ENCODE measurements at places on chromosomes 3 and 15.

DNA sequence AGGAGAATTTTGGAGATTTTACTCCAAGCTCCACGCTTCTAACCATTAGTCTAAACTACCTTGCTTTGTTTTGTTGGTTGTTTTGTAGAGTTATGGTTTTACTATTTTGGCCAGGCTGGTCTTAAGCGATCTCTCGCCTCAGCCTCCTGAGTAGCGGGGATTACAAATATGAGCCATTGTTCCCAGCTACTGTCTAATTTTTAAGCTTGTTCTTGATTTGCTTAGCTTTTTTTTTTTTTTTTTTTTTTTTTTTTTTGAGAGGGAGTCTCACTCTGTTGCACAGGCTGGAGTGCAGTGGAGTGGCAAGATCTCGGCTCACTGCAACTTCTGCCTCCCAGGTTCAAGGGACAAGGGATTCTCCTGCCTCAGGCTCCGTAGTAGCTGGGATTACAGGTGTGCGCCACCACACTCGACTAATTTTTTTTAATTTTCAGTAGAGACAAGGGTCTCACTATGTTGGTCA lies 28.5 kb downstream of the EFCAB12 start:
- DNase-seq: no peak

DNA sequence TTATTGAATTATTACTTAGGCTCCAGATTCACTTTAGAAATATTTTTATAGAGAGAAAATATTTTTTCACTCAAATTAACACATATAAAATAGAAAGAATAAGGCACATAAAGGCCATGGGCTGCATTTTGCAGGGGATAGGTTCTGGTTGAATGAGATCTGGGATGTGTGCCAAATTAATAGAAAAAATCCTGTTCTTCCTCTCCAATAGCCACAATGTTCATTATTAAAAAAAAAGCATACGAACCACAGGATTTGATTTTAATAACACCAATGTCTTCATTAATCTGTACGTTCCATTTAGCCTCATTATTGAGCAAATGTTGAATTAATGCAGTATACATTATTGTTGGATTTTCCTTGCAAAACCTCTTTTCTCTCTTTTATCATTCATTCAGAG lies 622.8 kb upstream of the AGTR1 start:
- no peak for DNase-seq

- no peak for DNase-seq
Measured at GRCh38 chr3:183819831-183820230, 5.5 kb downstream of the MAP6D1 start.

DNA sequence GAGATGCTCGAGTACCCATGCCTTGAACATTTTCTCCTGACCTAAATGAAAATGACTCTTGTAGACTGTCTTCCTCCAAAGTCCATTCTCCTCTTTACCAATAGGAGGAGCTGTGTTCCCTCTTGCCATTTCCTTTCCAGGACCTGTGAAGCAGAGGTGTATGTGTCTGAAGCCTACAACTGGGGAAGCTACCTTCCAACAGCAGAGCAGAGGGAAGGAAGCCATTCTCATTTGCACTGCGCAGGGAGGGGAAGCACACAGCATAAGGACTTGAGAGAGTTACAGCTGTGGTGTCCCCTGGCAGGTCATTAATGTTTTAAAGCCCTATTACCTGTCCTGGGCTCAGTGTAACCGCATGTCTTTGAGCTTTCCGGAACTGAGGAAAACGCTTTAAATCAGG lies 38.7 kb downstream of the HSPBAP1 start:
- no peak for DNase-seq

DNA sequence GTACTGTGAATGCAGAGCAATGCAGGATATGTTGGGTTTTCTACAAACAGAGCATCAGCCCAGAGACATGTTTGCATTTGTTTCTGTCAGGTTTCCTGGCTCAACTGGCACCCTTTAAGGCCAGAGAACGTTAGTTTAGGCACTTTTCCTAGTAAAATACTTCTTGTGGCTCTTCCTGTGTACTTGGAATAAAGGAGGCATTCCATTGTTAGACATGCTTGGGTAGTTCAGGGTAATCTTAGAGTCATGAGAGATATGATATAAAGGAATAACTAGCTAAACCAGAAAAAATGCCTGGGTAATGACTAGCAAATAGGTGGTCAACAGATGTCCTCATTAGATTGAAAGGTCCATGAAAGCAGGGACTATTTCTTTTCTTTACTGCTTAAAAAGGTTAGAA lies 60.4 kb upstream of the RBM5 start:
- DNase-seq: no peak

- no peak for DNase-seq
Measured at GRCh38 chr3:74897006-74897405, 282.5 kb upstream of the CNTN3 start.

DNA sequence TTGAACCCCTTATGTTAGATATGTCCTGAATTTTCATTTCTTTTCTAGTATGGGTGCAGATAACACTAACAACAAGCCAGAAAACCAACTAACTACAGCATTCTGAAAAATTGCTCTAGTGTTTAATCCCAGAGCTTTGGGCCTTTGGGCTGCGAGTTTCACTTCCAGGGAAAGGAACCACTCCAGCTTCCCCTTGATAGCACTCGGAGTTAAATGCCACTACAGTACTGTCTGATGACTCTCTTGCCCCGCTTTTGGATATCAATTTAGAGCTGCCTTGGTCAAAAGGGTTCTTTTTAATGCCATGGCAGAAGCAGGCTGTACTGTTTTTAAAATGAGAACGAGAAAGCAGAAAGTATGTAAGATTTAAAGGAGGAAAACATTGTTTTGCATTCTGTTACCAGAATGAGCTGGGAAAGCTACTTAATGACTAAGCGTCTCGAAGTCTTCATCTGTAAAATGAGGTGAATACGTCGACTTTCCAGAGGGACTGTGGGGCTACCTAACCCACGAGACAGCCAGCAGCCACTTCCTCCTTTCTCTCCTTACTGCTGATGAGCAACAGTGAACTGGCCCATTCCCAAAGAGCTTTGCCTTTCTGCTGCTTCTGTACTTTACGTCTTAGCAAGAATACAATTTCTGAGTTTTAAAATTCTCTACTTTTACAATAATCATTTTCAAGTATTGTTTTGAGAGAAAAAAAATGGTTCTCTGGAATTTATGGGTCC lies 299.3 kb upstream of the LYSMD4 start:
- no peak for DNase-seq

DNA sequence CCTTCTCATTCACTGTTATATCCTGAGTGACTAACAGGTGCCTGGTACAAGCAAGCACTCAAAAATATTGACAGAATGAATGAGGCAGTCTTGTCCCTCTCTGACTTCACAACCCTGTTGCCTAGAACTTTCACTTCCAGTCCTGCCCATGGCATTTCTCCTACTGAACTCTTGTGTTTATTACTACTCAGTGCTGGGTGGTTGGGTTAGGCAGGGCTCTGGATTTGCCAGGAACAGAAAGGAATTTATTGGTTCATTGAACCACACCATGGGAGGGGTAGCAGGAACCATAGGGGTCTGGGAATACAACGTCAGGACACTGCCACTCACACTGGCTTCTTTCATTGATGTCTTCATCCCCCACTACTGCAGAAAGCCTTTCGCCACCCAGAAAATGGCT lies 41.9 kb upstream of the SEMA4B start:
- no peak for DNase-seq

DNA sequence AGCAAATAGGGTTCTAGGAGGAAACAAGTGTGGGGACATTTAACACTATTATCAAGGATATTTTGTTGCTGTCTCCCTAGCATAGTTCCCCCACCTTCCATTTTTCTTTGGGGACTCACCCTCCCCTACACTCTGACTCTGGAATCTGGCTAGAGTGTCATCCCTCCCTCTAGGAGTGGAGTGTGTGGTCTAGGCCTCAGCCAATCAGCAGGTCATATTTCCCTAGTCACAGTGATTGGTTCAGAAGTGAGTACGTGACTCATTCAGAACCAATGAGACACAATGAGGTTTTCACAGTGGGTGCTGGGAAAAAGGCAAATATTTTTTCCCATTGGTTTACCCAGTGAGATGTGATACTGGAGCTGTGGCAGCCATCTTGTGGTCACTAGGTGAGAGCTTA lies 234.4 kb downstream of the SHQ1 start:
- DNase-seq: no peak
